ENCODE measurements at places on chromosomes 1 and 21.

- no peak for DNase-seq
Observed at GRCh38 chr1:223264983-223265908, 98.7 kb downstream of the SUSD4 start.

DNA sequence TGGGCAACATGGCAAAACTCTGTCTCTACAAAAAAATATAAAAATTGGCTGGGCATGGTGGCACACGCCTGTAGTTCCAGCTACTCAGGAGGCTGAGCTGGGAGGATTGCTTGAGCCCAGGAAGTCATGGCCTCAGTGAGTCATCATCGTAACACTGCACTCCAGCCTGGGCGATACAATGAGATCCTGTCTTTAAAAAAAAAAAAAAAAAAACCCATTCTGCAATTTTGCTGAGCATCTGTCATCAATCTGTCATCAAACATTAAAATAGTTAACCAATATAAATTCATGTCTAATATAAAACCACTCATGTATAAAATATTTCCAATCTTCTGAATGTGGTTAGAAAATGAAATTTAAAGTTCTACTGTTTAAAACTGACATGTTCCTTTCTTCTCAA, 56.9 kb downstream of the LPAR3 start:
- DNase-seq, result no peak

DNA sequence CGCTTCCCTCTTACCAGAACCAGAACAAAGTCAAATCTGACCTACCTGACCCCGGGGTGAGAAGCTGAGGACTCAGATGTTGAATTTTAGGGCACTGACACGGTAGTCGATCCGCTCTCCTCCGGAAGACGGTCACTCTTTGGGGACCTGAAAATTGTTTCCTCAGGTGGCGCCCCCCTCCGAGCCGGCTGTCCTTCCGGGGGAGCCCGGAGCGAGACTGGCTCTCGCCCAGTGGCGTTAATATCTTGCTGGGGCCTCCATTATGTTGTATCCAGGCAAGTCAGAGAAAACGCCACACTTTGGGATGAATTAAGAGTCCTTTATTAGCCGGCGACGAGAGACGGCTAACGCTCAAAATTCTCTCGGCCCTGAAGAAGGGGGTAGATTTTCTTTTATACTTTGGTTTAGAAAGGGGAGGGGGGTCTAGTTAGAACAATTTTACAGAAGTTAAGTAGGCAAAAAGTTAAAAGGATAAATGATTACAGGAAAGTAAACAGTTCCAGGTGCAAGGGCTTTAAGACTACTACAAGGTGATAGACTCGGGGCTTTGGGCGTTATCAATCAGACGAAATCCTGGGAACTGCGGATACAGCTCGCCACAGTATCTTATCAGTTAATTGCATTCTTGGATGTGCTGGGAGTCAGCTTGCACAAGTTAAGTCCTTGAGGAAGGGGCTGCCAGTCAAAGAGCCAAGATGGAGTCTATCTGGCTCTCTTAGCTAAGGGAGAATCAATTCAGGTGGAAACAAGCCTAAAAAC, 269.5 kb downstream of the DSCAM start:
- no peak for DNase-seq

GRCh38 chr1:6260961-6261614, at the start of gene GPR153:
GPR153 (minus strand) TSS chr1:6261098; CDS start chr1:6254905, 6,193 bp downstream.
- DNase-seq, result peak; percentile 52

DNA sequence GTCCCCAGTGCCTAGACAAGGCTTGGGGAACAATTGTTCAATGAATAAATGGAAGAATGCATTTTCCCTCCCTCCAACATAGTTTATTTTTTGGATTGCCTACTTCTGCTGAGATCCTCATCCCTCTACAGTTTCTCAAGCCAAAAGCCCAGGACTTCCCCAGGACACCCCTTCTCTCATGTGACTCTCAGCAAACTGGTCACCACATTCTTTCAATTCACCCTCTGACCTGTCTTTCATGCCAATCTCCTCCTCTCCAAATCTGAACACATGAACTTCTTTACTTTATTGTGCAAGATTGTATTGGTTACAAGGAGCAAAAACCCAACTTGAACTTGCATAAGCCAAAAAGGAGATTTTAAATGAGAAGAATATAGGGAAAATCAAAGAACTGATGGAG, 103.2 kb upstream of the JUN start:
- no peak for DNase-seq

GRCh38 chr1:6794164-6794563, 8.9 kb downstream of the CAMTA1 start:
- peak; percentile 52 for DNase-seq

DNA sequence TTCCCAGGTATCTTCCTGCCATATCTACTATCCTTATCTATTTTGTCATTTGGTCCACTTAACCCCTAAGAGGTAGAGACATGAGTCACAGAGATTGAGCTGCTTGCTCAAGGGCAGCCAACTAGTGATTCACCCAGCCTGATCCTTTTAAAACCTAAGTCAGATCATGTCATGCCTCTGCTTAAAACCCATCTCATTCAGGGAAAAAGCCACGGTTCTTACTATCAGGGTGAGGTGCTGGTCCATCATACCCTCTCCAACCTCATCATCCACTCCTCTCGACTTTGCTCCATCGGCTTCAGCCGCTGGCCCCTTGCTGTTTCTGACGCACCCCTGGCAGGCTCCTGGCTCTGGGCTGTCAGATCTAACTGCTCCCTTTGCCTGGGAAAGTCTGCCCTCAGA, 14.4 kb upstream of the PPP1R15B start:
- peak; percentile 83 for DNase-seq

GRCh38 chr1:7302873-7303272, 468.2 kb upstream of the VAMP3 start:
- DNase-seq, result no peak

GRCh38 chr1:220527279-220527907, 543 bp upstream of the MARK1 start:
- no peak for DNase-seq

- DNase-seq, result no peak
Observed at GRCh38 chr1:150620919-150621318, 8.5 kb downstream of the ENSA start.

- DNase-seq, result no peak
Observed at GRCh38 chr1:27136998-27137542, 17.9 kb downstream of the SLC9A1 start.

GRCh38 chr1:68338081-68338480, 105.8 kb upstream of the WLS start:
- no peak for DNase-seq

GRCh38 chr1:233675893-233676292, 62.0 kb downstream of the KCNK1 start:
- no peak for DNase-seq

- peak; percentile 1 for DNase-seq
Observed at GRCh38 chr1:7298749-7299151, 472.3 kb upstream of the VAMP3 start.

DNA sequence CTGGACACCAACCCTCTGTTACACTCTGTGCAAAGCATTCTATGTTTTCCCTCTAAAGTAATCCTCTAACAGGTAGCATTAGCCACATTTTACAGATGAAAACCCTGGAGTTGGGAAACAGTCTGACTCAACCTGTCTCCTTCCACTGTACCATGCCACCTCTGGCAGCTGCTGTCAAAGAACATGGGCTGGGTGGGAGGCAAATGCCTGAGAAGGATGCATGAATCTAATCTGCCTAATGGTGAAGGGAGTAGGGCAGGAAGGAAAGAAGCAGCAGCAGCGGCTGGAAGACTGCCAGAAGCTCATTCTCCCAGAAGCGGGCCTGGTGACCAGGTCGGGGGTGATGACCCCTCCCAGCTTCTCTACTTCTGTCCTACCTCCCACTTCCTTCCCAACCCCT, 21.7 kb downstream of the LRRC71 start:
- DNase-seq, result no peak

GRCh38 chr1:183903101-183903500, 98.2 kb downstream of the RGL1 start:
- DNase-seq, result no peak

- peak; percentile 50 for DNase-seq
Observed at GRCh38 chr1:150981177-150981804, 801 bp upstream of the ANXA9 start.

- DNase-seq, result no peak
Observed at GRCh38 chr1:235822685-235823084, 44.0 kb downstream of the LYST start.

GRCh38 chr1:3599816-3600215, 11.5 kb downstream of the MEGF6 start:
- DNase-seq, result no peak

Measured in ACHN (cell line).